Fibroblast of mammary gland (primary cell): ENCODE measurements at places on chromosomes 7 and 10.

DNA sequence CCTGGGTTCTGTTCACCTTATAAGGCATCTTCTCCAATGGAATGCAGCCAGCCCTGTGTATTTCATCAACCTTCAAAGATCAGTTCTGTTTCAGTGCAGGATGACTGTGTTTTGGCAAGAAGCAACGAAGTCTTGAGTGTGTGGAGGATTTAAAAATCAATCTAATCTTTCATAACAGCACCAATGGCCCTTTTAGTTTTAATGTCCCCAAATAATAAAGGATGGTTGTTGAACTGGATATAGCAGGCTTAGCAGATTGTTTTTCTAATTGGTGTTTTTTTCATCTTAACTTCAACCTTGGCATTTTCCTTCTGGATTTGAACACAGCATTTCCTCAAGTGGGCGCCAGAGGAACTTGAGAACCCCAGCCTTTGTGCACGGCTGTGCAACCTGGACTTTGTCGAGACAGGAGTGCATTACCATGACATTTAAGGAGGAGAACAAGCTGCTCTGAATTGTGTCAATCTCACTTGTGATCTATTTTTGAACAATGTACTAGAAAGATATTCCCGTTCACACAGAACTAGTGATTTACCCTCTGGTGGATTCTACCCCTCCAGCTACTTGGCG lies 313.3 kb upstream of the AKR1E2 start:
- DNase-seq = peak; percentile 92

DNA sequence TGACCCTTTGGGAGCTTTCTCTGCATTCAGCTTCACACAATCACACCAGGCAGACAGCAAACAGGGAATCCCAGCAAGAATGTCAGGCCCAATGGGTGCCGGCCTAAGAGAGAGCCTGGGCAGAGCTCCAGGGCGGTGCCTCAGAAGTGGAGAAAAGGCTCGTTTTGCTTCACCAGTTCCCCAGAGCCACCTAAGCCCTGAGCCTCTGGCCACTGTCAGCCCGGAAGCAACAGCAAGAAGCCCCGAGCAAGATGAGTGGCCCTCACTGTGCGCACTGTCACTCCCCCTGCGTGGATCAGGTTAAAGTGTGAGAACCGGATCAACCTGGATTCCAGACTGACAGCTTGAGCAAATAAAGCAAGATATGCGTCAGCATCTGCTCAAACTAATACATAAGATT lies 14.7 kb downstream of the CNPY1 start:
- no peak for DNase-seq

GRCh38 chr10:113443141-113443925 lies 109.5 kb upstream of the HABP2 start:
- no peak for DNase-seq

DNA sequence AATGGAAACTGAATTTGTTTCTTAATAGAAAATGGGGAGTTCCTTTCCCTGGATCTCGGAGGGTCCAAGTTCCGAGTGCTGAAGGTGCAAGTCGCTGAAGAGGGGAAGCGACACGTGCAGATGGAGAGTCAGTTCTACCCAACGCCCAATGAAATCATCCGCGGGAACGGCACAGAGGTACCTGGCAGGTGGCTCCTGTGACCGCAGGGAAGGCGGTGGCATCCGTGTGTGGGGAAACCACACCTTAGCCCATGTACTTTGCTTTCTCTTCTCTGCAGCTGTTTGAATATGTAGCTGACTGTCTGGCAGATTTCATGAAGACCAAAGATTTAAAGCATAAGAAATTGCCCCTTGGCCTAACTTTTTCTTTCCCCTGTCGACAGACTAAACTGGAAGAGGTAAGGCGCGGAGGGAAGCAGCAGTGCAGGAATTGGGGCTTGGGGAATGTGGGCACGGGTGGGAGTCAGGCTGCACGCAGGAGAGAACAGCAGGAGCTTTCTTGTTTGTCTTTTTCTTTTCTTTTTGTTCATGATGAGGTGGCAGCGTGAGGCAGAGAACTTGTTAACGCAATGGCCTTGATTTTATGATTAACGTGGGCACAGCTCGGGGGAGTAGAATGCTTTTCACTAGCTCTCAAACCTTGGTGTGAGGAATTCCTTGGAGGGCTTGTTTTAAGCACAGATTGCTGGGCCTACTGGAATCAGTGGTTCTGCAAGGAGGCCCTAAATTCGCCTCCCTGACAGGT lies 12.8 kb downstream of the HKDC1 start:
- peak; percentile 10 for DNase-seq

GRCh38 chr7:40584667-40585433 lies 450.0 kb downstream of the SUGCT start:
- peak; percentile 45 for DNase-seq

DNA sequence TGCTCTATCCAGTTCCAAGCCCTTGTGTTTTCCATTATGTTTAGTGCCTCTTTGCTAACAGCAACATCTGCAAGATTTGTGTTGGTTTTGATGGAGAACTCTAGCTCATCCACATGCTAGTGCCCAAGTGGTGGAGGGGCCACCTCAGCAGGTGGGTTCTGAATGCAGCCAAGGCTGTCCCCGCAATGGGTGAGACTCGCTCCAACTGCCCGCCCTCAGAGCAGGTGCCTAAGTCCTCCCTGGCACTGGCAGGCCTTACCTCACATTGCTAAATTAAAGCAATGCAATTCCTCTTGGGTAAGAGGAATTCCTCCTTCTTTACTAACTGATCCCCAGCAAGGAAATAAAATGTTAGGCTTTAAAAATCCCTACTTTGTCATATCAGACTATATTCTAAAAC lies 146.8 kb downstream of the ADCY1 start:
- no peak for DNase-seq

GRCh38 chr10:36038316-36038955 lies 396.3 kb upstream of the FZD8 start:
- DNase-seq = no peak

DNA sequence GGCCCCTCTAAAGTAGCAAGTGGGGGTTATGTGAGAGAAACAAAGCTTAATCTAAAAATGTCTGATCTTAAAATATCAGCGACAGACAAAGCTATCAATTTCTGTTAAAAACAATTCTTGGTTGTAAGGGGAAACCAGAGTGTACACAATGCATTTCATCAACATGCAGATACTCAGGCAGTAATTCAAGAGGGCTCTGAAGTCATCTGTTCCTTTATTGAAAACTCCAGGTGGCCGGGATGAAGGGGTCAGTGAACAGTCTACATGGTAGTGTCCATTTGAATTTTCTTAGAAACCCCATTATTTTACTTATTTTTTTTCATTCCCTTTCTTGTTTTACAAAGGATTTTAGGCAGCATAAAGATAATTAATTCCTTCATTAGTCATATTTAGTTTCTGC lies 36.7 kb upstream of the BTBD16 start:
- DNase-seq = no peak

GRCh38 chr7:132872034-132872433 lies 209.9 kb downstream of the CHCHD3 start:
- no peak for DNase-seq

DNA sequence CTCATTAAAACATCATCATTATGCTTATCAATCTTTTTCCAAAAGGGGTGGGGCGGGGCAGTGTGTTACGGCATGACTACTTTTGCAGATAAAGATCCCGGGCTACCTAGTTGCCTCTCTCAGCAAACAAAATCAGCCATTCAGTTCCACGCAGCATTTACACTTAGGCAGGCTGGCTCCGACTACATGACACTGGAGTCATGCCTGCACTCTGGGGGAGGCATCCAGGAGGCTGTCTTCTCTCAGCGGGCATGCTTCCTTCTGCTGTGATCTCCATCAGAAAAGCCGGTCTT lies 193.9 kb upstream of the TCF7L2 start:
- DNase-seq = no peak

- DNase-seq = no peak
Measured at GRCh38 chr10:111988646-111989045, 194.9 kb downstream of the GPAM start.

- no peak for DNase-seq
Measured at GRCh38 chr10:46000538-46000937, 28.2 kb downstream of the TIMM23 start.

- DNase-seq = no peak
Measured at GRCh38 chr10:84374455-84374854, 46.1 kb downstream of the CCSER2 start.

DNA sequence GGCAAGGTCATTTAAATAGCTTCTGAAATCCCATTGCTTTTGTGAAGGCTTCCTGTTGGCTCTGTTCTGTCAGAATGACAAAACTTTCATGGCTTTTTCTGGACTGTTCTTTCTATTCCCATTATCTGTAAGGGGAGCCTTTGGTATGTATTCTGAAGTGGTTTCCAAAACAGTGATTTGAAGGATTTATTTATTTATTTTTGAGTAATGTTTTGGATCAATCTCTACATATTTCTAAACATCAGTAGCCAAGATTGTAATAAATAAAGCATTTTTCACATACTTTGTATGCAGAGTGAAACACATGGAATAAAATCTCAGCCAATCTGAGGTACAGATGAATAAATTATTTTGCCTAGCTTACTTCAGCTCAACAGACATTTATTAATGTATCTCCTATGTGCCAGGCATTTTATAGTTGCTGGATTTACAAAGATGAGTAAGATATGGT lies 121.1 kb downstream of the BBS9 start:
- DNase-seq = peak; percentile 65

DNA sequence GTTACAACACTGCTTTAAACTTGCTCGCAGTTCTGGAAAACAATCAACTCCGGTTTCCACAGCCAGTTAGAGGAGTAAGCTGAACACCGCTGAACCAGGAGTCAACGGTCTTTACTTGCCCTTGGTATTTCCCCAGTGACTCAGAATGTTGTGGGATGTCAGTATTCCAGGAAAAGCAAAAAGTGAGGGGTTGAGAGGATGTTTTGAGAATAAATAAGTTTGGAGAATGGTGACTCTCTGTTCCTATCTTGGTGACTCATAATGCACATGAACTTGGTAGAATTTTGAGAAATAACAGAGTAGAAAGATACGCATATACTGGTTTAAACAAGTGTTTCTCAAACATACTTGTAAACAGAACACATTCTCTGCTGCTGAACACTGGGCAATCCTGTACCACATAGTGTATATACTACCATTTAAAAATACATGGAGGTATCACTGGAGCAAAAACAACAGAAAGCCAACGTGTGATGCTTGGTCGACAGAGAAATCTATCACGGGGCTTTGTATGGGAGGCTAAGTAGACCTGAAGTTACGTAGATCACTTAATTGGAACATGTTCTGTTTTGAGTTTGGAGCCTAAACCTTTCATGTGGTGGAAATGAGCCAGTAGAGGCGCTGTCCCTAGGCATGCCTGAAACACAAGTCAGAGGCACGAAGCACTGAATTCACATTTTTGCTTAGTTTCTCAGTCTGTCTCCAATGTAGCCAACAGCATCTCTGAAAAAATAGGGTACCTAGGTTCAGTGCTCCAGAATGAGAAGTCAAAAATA lies 534.3 kb downstream of the PARD3 start:
- peak; percentile 100 for DNase-seq

DNA sequence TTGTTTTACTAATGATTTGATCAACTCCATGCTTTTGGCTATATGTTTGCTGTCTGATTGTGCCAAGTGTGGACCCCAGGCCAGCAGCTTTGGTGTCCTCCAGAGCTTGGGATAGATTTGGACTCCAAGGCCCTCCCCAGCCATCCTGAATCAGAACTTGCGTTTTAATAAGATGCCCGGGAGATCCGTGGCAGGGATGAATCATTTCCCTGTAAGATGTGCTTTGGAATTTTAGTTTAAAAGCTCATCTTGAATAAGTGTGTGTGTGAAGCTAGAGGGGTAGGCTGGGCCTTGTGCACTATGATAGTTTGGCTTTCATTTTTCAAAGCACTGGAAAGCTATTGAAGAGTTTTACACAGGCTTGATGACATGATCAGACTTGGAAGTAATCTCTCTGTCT lies 66.2 kb upstream of the SDK1 start:
- DNase-seq = no peak

GRCh38 chr10:91295346-91295745 lies 74.9 kb downstream of the PCGF5 start:
- no peak for DNase-seq

GRCh38 chr7:2710901-2711551 lies 23.0 kb downstream of the AMZ1 start:
- DNase-seq = peak; percentile 17

DNA sequence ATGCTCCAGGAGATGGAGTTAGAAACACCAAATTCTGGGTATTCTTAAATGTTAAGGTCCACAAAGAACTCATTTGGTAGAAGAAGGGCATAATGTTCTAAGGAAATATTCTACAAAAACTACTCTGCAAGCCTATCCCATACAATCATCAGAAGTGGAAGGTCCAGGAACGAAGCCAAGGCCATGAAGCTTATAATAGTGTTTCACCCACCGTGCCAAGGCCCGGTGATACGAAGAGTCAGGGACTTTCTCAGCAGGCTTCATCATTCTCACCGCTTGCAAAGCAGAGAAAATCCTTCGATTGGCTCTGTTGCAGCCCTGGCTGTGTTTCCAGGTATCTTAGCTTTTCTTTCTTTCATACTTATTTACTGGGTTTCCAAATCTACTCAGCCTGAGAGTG lies 351.9 kb upstream of the CELF2 start:
- DNase-seq = no peak

- DNase-seq = peak; percentile 93
Measured at GRCh38 chr10:79299397-79300241, 47.6 kb upstream of the PPIF start.

- no peak for DNase-seq
Measured at GRCh38 chr10:30070001-30070685, 10.8 kb upstream of the JCAD start.

- DNase-seq = peak; percentile 69
Measured at GRCh38 chr7:55104712-55105433, 86.1 kb downstream of the EGFR start.

- no peak for DNase-seq
Measured at GRCh38 chr10:96609510-96609909, 22.7 kb upstream of the TM9SF3 start.

GRCh38 chr7:138151731-138152577 lies 75.7 kb downstream of the AKR1D1 start:
- DNase-seq = peak; percentile 1

DNA sequence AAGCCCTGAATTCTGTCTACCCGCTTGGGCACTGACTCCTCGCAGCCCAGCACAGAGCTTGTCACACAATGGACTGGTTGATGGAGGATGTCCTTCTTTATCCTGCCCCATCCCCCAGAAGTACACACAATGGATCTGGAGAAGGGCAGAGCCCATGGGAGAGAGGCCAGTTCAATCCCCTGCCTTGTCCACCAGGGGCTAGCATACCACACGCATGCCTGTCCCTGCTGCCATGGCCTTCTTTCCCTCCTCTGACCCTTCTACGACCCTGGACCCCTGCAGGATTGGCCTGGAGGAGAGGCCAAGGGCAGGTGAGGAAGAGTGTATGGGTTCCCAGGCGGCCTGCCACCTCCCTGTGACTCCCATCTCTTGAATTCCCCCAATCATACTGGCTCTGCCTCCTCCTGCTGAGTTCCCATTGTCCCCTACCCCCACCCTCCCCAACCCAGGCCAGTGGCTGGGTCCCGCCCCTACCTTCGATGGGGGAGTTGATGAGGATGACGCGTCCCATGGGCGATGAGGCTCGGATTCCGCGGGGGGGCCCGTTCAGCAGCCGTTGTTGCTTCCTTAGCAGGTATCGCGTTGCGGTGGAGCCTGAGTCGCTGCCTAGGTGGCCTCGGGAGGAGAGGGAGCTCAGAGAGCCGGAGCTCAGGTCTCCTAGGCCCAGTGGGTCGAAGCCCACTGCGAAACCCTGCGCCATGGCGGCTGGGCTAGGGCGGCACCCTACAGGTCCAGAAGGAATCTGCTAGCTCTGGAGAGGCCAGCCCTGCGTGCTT lies 1.2 kb downstream of the PDZD7 start:
- no peak for DNase-seq

GRCh38 chr10:28130267-28130666 lies 131.4 kb upstream of the ODAD2 start:
- DNase-seq = peak; percentile 34

GRCh38 chr7:69862413-69863064 lies 264.3 kb downstream of the AUTS2 start:
- DNase-seq = no peak

- DNase-seq = peak; percentile 50
Measured at GRCh38 chr7:128831178-128831993, 1.2 kb downstream of the FLNC start.
